ENCODE measurements at places on chromosomes 3 and 15.
A peak's percentile ranks its signal among the peaks of the same experiment; 100 is the strongest.

DNA sequence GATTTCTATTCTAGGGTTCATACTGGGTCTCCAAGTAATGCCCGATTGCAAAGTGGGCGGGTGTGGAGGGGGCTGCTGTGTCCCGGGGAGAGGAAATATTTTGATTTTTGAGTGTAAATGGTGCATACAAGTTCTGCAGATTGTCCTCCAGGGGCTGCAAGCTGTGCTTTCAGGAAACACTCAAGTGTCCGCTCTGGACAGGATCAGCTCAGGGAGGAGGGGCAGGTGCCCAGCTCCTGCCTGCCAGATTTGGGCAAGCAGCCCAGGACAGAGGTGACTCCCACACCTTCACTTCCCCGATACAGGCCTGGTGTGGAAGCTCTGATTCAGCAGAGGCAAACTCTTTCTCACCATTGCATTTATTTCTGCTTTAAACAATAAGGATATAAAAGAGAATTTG, 142.7 kb downstream of the ALDH1A2 start:
- no peak for DNase-seq

GRCh38 chr3:23685541-23686258, 120.1 kb upstream of the UBE2E1 start:
- DNase-seq: no peak

GRCh38 chr3:127288921-127289705, 1.3 kb upstream of the PRR20G start:
- no peak for DNase-seq

DNA sequence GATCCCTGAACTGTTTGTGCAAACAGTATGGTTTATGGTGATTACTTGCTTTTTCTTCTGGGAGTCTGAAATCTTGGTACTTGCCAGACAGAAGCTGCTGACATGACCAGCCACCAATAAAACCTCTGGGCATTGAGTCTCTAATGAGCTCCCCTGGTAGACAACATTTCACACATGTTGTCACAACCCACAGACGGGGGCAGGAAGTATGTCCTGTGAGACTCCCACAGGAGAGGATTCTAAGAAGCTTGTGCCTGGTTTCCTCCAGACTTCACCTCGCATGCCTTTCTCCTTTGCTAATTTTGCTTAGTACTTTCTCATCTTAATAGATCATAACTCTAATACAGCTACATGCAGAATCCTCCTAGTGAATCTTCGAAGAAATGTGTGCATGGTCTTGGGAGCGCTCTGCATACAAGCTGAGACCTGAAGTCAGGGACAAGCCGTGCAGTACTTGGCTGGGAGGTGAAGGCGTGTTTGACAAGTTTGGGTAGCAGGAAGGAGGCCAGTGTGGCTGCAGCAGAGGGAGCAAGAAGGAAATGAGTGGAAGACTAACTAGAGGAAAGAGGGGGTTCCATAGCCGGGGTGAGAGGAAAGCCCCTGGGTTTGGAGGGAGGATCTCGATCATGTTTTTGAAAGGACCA, 49.0 kb downstream of the B3GNT5 start:
- no peak for DNase-seq

DNA sequence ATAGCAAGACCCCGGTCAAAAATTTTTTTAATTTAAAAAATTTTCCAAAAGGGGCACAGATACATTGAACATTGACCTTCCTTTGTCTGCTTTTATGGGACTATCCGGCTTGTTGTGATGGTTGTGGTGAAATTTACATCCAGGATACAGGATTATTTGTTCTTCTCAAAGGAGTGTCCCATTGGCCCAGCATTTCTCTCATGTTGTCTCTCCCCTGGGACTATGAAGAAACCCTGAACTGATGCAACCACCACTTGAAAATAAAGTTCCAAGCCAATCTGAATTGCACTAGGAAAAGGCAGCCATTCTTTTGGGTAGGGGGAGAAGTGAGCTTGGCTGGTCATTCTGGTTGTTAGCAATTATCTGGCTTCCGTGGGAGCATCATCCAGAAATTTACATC, 58.4 kb downstream of the PPARG start:
- no peak for DNase-seq

- DNase-seq: no peak
Measured at GRCh38 chr15:90138071-90138833, 36.0 kb upstream of the IDH2 start.

DNA sequence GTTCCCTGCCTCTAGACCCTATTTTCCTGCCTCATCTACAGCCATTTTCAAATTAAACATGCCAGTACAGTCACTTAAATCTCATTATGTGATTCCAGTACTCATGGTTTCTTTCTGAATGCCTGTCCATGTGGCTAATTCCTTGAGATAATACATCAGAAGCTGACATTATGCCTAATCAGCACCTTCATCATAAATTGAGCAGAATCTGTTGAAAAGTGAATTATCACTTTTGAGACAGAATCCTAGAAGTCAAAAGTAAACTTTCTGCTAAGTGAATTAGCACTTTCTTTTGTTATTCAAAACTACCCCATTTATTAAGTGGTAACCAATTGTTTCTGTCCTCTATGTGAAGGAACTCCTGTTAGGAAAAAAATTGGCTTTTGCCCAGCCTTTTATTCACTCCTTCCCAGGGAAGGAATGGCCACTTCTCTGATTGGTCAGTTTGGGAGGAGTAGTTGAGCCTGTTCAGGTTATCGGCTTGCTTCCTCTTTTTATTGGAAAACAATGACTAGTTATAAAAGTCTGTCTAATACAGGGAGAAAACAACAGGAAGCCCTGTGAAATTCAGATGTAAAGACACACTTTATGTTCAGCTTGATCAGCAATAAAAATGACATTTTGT, 40.5 kb downstream of the OSTN start:
- no peak for DNase-seq

DNA sequence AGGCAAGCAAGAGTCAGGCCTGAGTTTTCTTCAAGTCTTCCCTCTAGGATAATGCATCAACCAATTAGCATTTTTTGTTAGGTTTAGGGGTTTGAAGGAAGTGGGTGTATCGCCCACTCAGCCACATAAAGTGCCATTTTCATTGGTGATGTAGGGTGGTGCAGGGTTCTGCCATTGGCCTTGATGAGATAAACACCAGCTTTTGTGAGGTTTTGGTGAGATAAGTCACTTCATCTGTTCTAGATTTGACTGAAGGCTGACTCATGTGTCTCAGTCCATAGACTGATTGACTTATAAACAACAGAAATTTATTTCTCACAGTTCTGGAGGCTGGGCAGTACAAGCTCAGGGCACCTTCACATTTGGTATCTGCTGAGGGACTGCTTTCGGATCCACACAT, 84.5 kb upstream of the C3orf80 start:
- DNase-seq: no peak

- DNase-seq: peak; percentile 72
Measured at GRCh38 chr15:61459785-61460707, 230.9 kb upstream of the RORA start.

GRCh38 chr3:46607603-46608028, 4.7 kb upstream of the FAM240A start:
- DNase-seq: no peak

DNA sequence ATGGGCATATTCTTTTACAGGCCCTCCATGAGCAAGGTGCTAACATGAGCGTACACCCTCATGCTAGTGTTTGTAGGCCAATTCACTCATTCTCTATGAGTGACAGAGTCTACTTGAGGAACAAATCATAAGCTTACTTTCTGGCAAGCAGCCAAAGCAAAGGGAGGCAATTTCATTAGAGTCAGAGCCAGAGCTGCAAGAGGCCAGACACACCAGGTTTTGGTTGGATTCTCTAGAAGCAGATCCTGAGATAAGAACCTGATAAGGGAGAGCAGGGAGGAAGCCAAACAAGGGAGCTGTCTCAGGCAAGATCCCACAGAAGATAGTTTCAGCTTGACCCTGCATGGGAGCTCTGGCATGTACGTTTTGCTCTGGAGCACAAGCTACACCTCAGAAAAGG, 214.1 kb upstream of the CTNNB1 start:
- DNase-seq: peak; percentile 18

DNA sequence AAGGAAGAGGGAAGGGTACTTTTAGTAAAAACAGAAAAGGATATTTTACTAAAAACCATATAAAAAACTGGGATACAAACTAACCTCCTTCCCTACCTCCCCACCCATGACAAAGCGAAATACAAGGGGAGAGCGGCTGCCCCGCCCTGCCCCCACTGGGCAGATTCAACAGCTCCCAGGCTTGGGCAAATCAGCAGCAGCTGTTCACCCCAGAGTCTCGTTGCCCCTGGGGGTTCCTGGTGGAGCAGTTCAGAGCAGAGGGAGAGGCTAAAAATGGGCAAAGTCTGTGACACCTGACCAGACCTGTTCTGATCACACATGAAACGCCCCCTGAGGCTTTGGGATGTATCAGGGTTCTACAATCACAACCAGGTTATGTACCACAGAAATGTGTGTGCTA, 2.5 kb upstream of the ETFA start:
- no peak for DNase-seq

DNA sequence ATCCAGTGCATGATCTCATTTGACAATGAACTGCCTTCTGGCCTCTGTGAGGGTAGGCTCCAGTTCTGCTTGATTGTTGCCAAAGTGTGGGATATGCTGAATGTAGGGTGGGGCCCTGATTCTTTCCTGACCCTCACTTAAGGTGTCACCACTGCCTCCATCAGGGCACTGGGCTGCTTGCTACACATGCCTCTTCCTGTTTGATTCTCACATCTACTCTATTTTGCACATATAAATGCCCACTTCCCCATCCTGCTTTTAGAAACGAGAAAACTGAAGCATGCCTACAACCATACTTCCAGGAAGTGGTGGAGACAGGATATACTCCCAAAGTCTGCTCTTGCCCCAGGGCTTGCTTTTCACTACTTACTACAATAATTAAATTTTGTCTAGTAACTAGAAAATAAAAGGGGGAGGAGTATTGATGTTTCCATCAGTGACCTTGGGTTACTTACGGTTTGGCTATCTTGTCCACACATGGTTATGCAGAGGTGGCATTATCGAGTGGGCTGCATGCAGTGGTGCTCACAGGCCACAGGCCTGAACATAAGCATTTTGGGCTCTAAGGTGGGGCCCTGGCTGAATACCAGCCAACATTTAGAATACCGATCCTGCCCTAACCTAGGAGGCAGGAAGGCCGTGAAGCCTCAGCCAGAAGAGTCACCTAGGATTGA, 6.7 kb downstream of the ZDHHC3 start:
- no peak for DNase-seq

DNA sequence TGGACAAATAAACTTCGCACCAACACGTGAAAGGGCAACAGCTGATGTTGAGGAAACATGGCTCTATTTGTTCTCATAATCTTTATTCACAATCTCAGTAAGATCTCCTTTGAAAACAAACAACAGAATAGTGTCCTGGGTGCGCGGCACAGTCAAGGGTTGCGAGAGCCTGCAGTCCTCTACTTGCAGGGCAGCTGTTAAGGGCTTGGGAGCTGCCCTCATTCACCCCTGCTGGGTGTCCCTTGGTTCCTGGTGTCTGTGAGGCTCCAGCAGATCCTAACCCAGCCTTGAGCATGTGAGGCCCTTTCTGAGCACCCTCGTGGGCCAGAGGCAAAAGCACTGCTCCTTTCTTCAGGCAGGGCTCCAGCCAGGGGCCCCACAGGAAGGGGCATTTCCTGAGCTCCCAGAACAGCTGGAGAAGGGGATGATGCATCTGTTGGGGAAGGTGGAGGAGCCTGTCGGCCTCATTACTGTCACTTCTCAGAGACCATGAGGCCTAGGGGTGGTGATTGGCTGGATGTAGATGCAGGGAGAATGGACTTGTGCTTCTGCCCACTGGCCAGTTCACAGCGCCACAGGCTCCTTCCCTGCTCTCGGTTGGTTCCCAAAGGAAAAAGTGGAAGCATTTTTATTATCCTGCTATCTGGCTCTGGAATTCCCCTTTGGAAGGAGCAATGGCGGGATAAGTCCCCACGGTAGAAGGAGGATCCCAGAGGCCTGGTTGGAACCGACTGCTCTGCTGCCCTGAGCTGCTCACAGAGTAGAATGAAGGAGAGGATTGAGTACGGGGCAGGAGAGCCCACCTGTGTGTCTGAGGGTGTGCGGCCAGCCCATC, 51.9 kb upstream of the KLF13 start:
- DNase-seq: no peak

DNA sequence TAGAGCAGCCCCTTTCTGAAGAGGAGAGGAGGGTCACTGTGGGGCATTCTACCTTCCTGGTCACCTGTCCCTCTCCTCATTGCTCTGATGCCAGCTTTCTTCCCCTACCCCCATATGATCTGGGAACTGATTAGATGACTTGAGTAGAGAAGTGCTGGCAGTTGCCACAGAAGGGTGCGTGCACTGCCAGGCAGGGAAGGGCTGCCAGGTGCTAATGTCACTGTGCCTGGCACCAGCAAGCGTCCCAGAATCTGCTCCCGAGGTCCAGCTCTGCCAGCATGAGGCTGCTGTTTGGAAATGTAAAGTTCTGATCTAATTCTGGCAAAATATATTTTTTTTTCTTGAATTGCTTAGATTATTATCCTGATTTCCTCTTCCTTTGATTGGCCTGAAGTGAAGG, 52.8 kb downstream of the PPM1L start:
- no peak for DNase-seq

DNA sequence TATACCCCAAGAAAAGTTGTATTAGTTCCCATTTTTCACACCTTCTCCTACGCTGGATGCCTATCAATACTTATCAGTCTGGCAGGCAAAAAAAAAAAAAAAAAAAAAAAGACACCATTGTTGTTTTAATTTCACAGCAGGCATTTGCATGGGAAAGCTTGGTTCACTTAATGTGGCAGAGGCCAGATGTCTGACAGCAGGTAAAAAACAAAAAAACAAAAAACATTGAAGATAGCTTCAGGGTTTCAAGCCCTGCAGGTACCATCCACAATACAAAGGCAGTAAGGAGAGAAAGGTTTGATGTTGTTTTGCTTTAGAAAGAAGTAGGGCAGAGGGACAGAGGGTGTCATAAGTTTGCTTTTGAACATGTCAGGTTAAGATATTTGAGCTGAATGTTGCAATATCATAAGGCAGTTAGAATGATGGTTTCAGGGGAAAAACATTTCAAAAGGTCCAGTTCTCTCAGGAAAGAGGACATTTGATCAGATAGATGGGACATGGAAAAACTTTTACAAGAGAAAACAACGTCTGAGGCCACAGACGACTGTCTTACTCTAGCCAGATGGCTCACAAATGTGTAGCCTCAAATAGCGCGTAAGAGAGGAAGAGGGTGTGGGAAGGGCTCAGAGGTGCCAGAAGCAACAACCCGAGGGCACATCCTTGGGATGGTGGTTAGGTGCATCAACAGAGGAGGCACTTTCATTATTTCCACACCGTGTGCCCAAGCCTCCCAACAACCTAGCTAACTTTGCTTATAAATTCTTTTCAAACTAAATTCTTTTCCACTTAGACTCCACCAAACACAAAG, 25.7 kb downstream of the PCOLCE2 start:
- no peak for DNase-seq

DNA sequence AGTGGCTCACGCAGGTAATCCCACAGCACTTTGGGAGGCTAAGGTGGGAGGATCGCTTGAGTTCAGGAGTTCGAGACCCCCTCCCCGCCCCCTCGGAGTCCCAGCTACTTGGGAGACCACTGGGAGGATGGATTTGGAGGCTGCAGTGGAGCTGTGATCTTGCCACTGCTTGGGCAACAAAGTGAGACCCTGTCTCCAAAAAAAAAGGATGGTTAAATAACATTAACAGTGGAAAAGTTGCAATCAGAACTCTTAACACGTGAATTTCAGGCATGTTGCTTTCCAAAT, 1.4 kb upstream of the TMEM87A start:
- no peak for DNase-seq
